Endothelial cell of umbilical vein (primary cell): ENCODE measurements at places on chromosomes 1 and 21. TPM values are rescaled to one million over a fixed set of nuclear protein-coding genes. Genes with fewer than 3 reads are reported as not detected.

DNA sequence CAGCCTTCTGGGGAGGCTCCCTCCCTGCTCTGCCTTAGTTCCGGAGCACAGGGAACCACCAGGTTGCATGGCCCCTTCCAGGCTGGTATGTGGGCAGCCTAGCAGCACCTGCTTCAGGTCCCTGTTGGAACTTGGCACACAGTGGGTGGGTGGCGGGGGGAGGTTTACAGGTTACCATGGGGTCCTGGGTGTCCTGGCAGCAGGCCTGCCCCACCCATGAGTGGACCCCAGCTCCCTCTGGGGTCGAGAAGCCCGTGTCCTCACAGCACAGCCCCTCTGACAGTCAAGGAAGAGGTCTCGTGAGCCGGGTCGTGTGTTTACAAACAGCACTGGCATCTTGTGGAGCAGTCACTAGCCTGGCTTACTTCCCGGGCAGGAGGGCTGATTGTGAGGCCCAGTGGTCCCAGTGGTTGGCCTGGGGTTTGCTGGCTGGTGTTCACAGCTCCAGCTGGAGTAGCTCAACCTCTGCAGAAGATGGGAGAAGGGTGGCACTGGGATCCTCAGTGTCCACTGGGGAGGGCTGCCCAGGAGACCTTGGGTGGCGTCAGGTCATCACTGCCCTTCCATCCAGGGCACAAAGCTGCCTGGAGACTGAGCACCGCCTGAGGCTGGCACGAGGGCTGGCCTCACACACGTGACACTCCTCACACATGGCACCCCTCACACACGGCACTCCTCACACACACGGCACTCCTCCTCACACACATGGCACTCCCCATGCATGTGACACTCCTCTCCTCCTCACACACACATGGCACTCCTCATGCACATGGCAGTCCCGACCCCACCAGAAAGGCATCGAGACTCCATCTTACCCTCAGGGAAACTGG lies 100.9 kb downstream of the RIPK4 start:
- DNase-seq = no peak

- DNase-seq = peak; percentile 72
Measured at GRCh38 chr1:171654942-171655745, 2.7 kb upstream of the MYOC start.

DNA sequence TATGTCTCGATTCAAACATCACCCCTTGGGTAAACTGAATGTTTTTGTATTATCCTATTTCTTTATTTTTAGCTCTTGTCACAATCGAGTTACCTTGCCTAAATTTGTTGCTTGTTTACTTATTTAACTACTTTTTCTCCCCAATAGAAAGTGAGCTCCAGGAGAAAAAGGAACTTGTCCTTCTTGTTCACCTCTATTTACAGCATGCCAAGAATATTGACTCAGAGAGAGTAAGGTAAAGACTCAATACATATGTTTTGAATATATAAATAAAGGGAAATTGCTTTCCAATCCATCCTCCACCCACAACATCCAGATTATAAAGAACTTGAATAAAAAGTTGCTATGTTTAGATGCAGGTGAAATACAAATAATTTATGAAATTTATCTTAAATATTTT lies 107.3 kb upstream of the PDC start:
- DNase-seq = no peak

DNA sequence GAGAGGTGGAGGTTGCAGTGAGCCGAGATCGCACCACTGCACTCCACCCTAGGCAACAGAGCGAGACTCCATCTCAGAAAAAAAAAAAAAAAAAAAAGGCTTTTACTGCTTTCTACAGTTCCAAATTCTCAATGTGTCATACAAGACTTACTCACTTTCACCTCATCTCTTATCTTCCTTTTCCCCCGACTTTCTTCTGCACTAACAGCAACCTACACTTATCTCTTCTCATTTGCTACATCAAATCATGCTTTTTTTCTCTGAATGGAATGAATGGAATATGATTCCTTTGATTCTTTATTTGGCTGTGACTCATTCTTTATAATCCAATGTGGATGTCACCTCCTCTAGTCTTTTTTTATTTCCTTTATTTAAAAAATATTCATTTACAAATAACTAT lies 168.4 kb upstream of the DMRTA2 start:
- DNase-seq = no peak

- DNase-seq = no peak
Measured at GRCh38 chr1:156745881-156746280, 5.0 kb upstream of the MRPL24 start.

DNA sequence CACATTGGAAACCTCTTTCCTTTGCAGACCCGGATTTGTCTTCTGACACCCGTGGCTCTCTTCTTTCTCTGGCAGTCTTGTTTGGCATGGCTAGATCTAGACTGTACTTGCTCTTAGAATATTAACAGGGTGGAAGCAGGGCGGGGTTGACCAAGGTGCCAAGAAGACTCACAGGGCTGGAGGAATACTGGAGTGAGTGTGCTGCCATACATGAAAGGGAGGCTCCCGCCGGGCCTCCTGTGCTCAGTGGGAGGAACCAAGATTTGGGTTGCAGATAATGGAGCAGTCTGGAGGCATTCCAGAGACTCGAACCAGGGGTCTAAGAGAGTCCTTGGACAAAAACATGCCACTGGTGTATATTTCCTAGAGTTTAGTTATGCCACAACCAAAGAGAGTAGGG lies 27.6 kb upstream of the SNX27 start:
- DNase-seq = no peak

- no peak for DNase-seq
Measured at GRCh38 chr21:40371329-40371728, 475.6 kb downstream of the DSCAM start.

- no peak for DNase-seq
Measured at GRCh38 chr1:204571128-204571527, 54.9 kb downstream of the MDM4 start.

DNA sequence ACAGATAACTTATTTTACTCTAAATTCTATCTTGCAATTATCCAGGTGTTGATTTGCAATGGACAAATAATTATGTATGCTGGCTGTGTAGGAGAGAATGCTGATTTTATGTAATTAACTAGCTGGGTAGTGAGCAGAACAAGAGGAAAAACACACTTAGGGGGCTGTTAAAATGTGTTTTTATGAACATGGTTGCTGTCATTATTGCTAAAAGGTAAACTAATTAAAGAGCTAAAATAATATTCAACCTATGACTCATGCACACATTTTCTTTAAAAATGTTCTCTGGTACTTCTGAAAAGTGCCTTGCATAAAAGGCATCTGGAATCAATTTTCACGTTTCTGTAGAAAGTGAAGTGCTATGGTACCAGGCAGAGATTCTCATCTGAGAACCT lies 192.8 kb upstream of the C8B start:
- no peak for DNase-seq

CNKSR1 gene
- not detected in 2 replicates for total RNA-seq

DDR2 gene
- 22.7 and 30.8 TPM in 2 replicates for total RNA-seq

RHEX gene
- not detected in 2 replicates for total RNA-seq

TRAPPC3 gene
- 87.7 and 93.4 TPM in 2 replicates for total RNA-seq

CTH gene
- total RNA-seq = 2.6 and 3.2 TPM in 2 replicates

F13B gene
- total RNA-seq = not detected in 2 replicates

CD34 gene
- 115 and 174 TPM in 2 replicates for total RNA-seq
